ENCODE measurements at places on chromosomes 1 and 21. TPM values are rescaled to one million over a fixed set of nuclear protein-coding genes. Genes with fewer than 3 reads are reported as not detected.

Gene TRIM67
- 0.01 TPM for polyA plus RNA-seq

Gene LMX1A
- polyA plus RNA-seq = not detected

Gene KRTAP19-1
- not detected for polyA plus RNA-seq

Gene TFF2
- not detected for polyA plus RNA-seq

Gene KIF21B
- polyA plus RNA-seq = 0.10 TPM

Gene LRRC38
- polyA plus RNA-seq = not detected

Gene SF3B4
- polyA plus RNA-seq = 37.9 TPM

Gene CSDE1
- 286 TPM for polyA plus RNA-seq

Gene KPRP
- polyA plus RNA-seq = not detected

Data from BJ (cell line).